ENCODE measurements at places on chromosomes 3 and 15. TPM values are rescaled to one million over a fixed set of nuclear protein-coding genes. Genes with fewer than 3 reads are reported as not detected.

Gene GOLGA6D
- not detected for total RNA-seq

DNA sequence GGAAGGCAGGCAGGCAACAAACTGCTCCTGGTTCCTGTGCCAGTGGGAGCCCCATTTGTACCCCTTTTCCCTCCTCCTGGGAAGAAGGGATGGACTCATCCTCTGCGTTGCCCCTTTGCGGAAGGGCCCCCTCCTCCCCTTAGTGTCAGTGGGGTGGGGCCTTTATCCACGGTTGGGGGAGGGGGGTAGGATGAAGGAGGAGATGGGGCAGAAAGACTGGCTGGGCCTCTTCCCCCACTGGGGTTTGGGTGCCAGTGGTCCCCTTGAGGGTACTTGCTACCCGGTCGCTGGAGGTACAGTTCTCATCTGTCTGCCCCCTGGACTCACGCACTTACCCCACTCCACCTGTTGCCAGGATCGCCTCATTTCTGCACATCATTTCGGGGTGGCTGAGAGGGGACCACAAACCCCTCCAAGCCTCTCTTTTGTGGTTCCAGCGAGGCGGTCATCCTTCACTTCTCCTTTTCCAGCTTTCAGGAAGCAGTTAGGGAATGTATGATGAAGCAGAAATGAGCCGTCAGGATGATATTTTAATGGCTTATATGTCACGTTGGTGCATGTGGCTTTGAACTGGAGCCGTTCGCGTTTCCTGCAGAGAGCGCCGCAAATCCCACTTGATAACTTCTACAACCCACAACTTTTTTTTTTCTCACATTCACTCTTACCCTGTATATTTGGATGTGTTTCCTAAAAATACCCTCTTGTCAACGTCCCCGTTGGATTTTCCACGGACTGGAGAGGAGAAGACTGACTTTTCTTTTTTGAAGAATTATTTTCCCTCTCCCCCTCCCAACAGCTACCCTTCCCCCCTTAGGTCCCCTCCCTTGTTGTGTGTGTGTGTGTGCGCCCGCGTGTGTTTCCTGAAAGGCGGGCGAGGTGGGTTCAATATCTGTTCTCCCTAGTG, at the start of gene ZIC4:
Gene ZIC4, minus strand, starts transcription at position 516 of the 904 bp plus-strand sequence. CDS start 3,746 bp downstream, outside the sequence.
- DNase-seq, result no peak

Gene FBXO40
- total RNA-seq, result under 0.01 TPM

DNA sequence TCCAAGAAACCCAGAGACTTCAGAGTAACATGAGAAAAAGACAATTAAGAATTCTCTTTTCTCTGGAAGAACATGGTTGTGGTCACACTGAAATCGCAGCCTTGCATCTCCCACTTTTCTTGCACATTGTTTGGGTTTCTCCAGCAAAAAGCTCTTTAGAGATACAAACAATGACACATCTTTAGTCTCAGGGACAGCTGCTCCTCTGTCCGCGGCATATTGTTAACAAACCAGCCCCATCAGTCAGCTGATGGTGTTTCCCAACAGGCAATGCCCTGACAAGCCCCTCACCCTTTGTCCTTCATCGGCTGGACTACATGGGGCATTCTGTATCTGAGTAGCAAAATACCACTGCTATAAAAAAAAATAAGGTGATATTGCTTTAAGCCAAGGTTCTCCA, 53.4 kb downstream of the UMPS start:
- DNase-seq, result no peak

Gene GOLGA6L4
- 3.6 TPM for total RNA-seq

Gene MANF
- total RNA-seq, result 133 TPM

Gene GRIP2
- total RNA-seq, result not detected

- DNase-seq, result no peak
Measured at GRCh38 chr3:13636186-13636585, 87.3 kb downstream of the FBLN2 start.
